Stimulated activated CD4-positive, alpha-beta T cell treated with anti-CD3 and anti-CD28 coated beads, TNF-alpha, amount 100 ng/mL, for 1 hour (primary cell): ENCODE measurements at places on chromosomes 1 and 21.

DNA sequence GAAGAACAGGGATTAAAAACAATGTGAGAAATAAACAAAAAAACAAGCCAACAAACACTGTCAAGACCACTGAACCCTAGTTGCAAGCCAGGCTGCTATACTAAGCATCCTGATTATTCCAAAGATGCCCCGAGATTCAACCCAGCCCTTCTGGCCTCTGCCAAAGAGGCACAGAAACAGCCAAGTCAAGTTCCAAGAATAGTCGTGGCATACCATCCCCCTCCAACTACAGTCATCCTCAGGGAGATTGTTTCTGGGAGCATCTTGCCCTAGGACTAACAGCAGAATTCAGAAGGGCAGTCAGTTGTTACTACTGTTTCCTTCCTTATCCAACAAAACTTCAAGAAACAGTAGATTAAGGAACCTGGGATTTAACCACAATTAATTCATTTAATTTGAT, 52.3 kb downstream of the ABL2 start:
- no peak for DNase-seq

- DNase-seq, result no peak
Measured at GRCh38 chr1:233240371-233240770, 55.2 kb downstream of the PCNX2 start.

DNA sequence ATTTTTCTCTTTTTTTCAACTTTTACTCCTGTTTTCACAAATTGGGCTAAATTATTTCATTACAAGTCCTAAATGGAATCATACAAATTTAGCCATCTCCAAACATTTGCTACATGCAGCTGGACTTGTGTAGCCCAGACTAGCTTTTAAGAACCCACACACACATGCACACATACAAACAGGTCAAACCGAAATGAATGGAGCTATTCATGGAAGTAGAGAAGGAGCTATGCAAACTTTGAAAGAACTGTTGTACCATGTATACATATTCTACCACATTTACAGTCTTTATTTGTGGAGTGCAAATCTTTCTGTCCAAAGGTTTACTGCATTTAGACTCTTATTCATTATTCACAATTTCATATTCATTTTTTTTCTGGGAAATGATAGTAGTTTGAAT, 189.1 kb upstream of the RNPC3 start:
- no peak for DNase-seq

DNA sequence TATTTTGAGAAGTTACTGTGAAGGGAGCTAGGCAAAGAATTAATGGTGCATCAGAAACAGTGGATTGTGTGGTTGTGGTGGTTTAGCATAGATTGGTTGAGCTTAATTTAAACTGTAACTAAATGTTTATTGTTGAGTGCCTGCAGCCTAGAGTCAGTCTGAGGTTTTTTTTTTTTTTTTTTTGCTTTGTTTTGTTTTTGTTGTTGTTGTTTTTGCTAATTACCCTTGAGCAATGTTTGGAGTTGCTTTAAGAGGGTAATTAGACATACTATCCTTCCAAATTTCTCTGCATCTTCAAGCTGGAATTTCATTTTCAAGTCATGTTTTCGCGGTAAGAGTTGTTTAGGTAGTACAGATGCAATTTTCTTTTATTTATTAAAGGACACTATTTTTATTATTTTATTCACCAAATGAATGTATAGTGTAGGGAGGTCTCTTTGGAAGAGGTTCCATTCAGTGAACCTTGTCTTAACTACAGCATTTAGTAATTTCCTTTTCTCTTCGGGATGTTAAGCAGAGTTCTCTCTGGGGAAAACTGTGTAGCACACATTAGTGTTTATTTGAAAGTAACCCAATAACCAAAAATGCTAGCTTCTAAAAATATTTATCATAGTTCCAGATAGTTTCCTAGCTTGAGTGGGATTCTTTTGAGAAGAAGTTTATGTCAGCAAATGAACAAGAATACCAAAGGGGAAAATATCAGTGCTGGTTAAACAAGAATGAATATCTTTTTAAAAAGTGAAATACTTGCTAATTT, 82.3 kb downstream of the CLIC4 start:
- DNase-seq, result no peak

DNA sequence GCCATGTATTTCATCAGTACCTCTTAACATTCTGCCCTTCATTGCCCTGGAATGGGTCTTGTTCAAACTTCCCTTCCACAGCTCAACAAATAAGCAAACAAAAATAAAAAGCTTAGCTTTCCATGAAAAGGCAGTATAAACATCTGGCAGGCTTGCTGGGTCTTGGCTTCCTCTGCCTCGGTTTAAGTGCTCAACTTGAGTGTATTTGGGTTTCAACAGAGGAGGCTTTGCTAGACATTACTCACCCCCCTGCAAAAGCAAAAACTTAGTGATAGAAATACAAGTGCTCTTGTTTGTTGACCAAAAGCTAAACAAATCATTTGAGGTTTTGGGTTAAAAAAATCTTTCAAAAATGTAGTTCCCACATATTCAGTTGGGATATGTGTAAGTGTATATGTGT, 518.5 kb downstream of the PLPP3 start:
- DNase-seq, result no peak

GRCh38 chr21:17612023-17612564, 607 bp downstream of the BTG3 start:
- no peak for DNase-seq

GRCh38 chr1:225460021-225460736, 32.3 kb upstream of the LBR start:
- no peak for DNase-seq

DNA sequence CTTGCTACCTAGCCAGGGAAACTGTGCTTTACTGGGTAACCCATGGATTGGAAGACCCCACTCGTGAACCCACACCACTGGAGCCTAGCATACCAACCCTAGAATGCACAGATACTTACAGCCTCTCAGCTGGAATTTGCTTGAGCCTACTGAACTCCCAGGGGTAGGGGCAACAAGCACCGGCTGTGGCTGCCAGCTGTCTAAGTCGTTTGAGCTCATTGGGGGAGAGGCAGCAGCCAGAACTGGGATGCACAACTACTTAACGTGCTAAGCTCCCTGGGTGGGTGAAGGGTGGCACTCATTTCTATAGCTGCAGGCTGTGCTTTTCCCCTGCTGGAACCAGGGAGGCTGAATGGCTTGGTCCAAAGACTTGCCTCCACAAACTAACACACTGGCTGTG, 212.4 kb downstream of the ZNF648 start:
- DNase-seq, result no peak

DNA sequence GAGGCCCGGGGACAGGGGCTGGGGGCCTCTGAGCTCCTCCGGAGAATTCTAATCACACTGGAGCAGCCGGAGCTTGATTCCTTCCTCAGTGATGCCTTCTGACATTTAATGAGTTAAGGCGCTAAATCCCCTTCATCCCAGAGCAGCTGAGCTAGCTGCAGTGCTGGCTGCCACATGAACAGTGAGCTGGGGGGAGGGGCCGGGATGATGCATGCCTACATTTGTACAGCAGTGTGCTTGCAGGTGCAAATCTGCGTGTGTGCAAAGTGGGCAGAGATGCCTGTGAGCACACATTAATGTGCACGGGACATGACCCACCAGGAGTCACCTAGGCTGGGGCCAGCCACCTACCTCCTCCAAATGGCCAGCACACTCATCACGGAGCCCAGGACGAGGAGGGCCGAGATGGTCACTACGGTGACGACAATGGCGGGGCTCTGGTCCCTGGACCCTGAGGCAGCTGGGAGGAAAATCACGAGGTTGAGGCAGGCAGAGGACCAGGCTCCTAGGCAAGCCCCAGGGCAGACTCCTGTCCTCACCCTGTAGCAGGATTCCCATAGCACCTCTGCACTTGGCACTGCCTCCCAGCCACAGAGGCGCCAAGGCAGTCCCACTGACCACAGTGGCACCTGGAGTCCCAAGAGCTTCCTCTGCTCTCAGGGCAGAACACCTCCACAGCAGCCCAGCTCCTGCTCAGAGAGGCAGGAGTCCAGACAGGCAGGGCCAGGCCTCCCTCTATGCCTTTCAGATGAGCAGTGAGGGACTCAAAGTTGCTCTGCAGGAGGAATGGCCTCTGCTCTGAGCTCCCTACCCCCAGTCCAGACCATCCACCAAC, 34.7 kb downstream of the CDCA8 start:
- DNase-seq, result no peak

DNA sequence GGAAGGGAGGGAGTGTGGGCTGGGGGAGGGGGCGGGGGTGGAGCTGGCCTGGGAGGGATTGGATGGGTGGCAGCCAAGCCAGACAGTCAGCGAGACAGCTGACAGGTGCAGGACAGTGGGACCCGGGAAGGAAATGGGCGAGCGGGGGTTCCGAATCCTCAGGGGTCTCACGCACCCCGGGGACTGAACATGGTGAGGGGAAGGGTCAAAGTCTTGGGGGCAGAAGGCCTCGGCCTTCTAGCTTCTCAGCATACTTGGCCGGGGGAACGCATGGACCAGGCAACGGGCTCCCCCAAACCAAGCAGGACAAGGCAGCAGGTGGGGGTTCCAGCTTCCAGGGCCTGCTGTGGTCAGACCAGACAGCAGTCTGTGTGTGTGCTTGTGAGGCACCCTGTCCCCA, 23.1 kb downstream of the CASZ1 start:
- no peak for DNase-seq

DNA sequence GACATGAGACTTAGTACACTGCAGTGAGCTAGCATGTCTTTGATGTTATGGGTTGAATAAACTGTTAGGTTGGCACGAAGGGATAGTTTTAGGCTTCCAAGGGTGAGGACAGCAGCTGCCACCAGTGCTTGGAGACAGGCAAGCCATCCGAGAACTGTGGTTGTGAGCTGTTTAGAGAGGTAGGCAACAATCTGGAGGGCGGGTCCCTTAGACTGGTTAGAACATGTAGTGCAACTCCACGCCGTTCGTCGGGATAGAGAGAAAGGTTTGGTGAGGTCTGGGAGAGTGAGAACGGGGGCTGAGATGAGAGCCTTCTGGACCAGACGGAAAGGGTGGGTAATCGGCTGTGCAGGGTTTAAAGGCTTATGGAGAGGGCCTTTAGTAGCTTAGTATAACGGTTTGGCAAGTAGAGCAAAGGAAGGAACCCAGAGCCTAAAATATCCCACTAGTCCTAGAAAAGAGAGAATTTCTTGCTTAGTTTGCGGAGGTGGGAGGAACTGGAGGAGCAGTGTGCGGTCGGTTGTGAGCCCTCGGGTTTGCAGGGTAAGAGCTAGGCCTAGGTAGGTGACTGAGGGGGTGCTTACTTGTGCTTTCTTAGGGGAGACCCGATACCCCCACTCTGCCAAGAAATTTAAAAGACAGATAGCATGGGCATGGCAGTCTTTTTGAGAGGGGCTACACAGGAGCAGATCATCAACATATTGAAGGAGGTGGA, 72.8 kb downstream of the CNST start:
- no peak for DNase-seq

- DNase-seq, result no peak
Measured at GRCh38 chr1:207868251-207868773, 42.6 kb downstream of the CD34 start.

- DNase-seq, result no peak
Measured at GRCh38 chr1:91511386-91511785, 10.7 kb downstream of the CDC7 start.

GRCh38 chr1:225225681-225226080, 202.2 kb downstream of the LBR start:
- no peak for DNase-seq

DNA sequence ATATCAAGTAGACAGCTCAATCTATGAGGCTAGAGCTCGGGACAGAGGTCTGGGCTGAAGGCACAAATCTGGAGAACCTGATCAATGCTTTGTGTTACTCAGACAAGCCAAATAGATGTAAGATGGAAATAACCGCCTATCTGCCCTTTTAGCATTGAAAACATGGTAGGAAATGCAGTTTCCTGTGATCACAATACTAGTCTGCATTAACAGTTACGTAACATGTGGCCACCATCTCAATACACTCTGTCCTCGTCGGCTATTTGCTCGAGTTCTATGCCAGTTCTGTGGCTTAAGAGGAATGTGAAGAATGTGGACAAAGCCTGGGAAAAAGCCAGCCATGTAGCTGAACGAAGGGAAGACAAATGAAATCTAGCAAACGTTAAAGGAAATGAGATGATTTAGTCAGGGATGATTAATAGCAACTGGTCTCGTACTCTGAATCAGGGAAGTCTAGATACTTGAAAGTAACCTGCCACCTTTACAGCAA, 73.3 kb downstream of the HSF2BP start:
- DNase-seq, result no peak

DNA sequence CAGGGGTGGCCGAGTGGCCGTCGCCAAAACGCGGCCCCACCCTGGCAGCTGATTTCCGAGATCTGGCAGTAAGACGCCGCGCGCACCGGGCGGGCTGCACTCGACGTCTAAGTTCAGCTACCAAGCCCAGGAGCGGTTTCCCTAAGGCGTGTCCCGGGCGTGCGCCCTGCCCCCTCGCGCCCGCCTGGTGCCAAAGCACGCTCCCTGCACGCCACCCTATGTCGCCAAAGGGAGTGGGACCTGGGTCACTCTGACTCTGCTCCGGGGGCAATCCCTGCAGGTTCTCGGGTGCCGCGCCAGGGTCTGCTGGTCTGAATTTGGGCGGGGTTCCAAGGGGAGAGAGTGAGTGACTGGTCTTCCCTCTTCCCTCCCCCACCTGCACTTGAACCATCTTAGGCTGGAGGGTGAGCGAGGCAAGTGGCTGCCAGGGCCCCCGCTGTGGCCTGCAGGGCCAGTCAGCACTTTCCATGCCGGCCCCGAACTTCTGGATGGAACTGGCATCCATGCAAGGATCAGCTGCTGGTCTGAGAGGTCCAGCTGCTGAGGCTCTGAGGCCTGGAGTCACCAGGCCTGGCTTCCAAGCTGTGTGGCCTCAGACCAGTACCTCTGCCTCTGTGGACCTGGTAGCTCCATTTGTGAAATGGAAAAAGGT, at the start of gene LRRC38:
TSS of gene LRRC38 (minus strand) at position 109 of the 652 bp plus-strand sequence. CDS start 410 bp downstream, outside the sequence.
- no peak for DNase-seq

- DNase-seq, result no peak
Measured at GRCh38 chr1:195173753-195174152, 1434.5 kb downstream of the KCNT2 start.

GRCh38 chr21:33055991-33056390, 13.9 kb upstream of the OLIG1 start:
- DNase-seq, result no peak

DNA sequence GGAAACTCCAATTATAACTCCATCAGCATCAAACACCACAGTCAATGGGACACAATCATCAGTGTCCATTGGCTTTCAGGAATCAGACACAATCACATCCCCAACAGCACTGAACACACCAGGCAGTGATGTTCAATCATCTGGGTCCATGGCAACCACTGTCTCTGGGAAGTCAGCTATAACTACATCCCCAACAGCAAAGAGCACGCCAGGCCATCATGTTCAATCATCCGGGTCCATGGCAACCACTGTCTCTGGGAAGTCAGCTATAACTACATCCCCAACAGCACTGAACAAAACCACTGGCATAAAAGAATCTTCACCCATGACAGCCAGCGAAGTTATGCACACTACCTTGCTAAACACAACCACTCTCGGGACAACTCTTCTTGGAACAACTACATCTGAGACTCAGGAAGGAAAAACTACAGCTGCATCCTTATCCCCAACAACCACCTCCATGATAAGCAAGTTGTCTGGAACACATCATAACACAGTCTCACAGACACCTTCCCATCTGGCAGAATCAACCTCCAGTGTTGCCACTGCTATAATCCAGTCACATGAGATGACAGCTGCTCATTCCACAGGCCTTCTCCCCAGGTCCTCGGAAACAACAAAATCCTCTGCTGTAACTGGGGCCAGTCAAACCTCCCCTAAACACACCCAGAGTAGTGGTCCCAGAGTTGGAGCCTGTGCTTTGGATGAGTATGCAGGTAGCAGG, 19.9 kb downstream of the CATSPER4 start:
- no peak for DNase-seq

GRCh38 chr1:159122005-159122621, 45.5 kb upstream of the AIM2 start:
- DNase-seq, result no peak

GRCh38 chr1:109570414-109570813, 22.0 kb downstream of the GNAI3 start:
- no peak for DNase-seq
